ENCODE measurements at places on chromosomes 3 and 15. TPM values are rescaled to one million over a fixed set of nuclear protein-coding genes. Genes with fewer than 3 reads are reported as not detected.

HRH1 gene
- 15.9 TPM for total RNA-seq

- DNase-seq: no peak
- H3K36me3 ChIP-seq: no peaks in the 10 kb centered on the region
- no peaks in the 10 kb centered on the region for H3K27me3 ChIP-seq
- 0 out of 2 replicates have a peak, but pooled peaks cover 5% of the 10 kb centered on the region for H3K4me1 ChIP-seq
These were observed 60.9 kb upstream of the FSIP1 start for GRCh38 chr15:39843565-39843964.

DNA sequence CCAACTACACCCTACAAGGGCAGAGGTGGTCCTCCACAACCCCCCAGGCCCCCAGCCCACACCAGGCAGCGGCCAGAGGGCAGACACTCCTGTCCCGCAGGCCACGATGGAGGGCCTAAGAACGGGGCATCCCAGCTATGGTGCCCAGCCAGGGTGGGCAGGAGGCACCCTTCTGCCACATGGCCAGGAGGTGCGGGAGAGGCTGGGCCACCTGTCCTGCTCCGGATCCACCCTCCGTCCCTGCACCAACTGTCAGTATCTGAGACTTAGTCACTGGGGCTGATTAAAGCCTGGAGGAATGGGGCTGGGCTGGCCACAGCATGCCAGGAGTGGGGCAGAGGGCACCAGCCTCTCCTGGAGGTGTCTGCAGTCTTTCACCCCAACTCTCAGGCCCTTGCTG is 37.9 kb downstream of the TNK2 start:
- H3K27me3 ChIP-seq: no peaks in the 10 kb centered on the region
- H3K27ac ChIP-seq: no peak overlapping the region
- no peaks in the 10 kb centered on the region for H3K4me1 ChIP-seq
- H3K36me3 ChIP-seq: no peaks in the 10 kb centered on the region

TMIE gene
- not detected for total RNA-seq

DNA sequence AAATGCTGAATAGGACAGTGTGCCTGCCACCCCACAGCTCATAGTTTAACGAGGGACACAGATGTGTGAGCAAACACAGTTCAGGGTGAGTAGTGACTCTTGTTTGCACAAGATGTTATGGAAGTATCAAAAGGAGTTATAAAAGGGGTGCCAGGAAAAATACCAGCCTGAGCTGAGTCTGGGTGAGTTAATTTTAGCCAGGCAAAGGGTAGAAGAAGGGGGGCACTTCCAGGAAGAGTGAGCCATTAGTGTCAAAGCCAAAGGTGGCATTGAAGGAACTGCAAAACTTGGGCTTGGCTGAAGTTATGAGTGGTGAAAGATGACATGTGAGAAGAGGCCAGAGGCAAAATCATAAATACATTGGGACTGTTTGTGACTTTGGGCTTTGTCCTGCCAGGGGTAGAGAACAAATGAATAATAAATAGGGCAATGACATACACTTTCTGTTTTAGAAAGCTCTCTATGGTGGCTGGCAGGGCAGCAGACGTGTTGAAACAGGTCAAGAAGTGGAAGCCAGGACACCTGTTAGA is 1.9 kb upstream of the SPPL2A start:
- DNase-seq: no peak
- H3K27ac ChIP-seq: no peak overlapping the region
- peaks cover 4% of the 10 kb centered on the region for H3K4me1 ChIP-seq
- no peaks in the 10 kb centered on the region for H3K27me3 ChIP-seq

DNA sequence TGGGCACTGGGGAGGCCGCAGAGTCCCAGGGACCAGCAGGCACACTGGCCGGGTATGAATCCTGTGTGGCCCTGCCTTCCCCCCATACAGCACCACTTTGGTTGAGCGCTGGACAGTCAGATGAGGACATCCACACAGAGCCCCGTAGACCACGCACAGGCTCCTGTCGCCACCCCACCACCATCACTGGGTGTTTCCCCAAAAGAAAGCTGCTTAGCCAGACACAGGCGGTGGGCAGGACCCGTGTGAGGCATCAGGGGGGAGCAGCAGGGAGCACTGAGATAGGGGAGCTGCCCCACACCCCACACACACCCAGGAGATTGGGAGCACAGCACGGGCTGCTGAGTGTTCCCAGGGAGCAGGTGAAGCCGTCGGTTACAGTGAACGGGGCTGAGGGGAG is 42.4 kb upstream of the SLC41A3 start:
- DNase-seq: no peak
- no peaks in the 10 kb centered on the region for H3K4me1 ChIP-seq
- peaks cover 5% of the 10 kb centered on the region for H3K27me3 ChIP-seq
- H3K4me3 ChIP-seq: no peak overlapping the region
- no peak overlapping the region for H3K27ac ChIP-seq
- H3K36me3 ChIP-seq: no peaks in the 10 kb centered on the region
